ENCODE measurements at places on chromosomes 13 and 19.

DNA sequence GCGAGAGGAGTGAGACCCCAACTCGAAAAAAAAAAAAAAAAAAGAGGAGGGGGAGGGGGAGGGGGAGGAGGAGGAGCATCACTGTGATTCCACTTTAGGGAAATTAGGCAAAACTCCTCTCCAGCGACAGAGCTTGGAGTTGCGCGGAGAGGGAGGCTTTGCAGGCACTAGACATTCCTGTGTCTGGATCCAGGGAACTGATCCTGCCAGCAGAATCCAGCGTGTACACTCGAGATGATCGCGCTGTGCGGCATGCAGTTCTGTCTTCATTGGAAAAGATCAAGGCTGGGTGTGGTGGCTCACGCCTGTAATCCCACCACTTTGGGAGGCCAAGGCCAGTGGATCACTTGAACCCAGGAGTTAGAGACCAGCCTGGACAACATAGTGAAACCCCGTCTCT is 29.6 kb upstream of the KLF2 start:
- DNase-seq = no peak

DNA sequence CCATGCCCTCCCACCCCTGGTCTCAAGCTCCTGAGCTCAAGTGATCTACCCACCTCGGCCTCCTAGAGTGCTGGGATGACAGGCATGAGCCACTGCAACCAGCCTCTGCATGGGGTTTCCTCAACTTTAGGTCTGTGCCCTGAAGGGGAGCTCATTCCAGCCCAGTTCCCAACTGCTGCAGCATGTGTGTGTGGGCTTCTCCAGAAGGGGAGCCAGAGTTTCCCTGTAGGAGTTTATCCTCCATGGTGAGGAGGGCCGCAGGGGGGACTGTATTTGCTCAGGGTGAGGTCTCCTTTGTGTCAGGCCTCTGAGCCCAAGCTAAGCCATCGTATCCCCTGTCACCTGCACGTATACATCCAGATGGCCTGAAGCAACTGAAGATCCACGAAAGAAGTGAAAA is 11.3 kb upstream of the ZNF808 start:
- DNase-seq = no peak

GRCh38 chr13:32829269-32829668 is 187.0 kb upstream of the KL start:
- DNase-seq = no peak

DNA sequence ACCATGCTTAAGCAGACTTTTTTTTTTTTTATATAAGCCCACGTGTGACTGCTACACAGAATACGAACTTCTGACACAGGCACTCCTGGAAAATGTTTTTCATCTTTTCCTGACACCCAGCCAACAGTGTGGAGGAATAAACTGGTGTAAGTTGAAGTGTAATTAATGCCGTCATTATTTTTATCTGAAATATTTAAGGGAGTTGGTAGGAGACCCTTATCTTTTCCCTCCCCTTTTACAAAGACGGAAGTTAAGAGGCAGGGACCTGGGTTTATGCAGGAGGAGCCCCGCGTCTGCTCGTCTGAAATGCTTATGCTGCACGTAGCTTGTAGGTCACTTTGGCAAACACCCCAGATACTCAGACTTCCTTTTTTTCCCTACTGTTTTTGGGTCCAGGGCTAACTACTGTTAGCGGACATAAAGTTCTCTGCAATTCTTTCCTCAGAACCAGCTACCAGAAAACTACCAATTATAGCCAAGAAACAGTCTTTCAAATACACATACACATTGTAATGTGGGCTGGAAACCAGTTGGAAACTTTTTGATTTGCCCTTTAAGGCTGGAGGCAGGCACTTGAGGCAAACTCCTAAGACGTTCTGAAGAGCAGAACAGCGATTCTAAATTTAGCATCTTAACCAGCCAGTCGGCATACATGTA is 50.8 kb downstream of the EFNB2 start:
- DNase-seq = no peak

DNA sequence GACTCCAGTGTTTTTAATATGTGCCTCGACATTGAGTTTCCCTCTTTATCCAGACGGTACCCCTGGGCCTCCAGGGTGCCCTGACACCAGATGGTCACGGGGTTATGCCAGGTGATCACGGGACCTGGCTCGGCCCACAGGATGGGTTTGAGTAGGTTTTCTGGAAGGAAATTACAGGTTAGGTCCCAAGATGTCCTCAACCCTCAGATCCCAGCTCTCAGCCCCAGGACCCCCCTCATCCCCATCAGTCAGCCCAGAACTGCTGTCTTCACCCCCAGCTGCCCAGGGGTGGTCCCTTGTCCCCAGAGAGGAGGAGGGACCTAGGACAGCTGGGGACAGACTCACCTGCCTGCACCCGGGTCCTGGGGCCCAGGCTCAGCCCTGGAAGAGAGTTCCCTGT is 441 bp downstream of the LILRA4 start:
- DNase-seq = no peak

- no peak for DNase-seq
Observed at GRCh38 chr13:111666164-111666776, 345.8 kb downstream of the TEX29 start.

DNA sequence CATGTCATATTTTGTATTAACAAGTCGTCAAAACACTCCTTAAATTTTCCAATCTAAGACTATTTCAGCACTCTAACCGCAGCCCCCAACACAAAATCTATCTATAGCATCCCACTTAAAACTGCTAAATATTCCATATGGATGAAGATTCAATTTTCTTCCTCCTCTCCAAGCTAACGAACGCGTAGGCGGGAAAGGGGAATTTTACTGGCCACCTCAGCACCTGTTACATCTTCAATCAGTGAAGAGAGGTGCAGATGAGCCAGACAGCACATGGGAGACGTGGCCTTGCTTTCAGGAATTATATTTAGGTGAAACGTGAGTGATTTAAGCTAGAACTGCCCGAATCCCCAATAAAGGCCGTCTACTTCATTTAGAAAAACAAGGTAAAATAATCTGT is 1.1 kb downstream of the RBM26 start:
- DNase-seq = no peak

GRCh38 chr19:6318772-6319171 is 14.6 kb downstream of the ACER1 start:
- DNase-seq = no peak

GRCh38 chr19:4376028-4376670 is 24.2 kb downstream of the SH3GL1 start:
- DNase-seq = no peak

DNA sequence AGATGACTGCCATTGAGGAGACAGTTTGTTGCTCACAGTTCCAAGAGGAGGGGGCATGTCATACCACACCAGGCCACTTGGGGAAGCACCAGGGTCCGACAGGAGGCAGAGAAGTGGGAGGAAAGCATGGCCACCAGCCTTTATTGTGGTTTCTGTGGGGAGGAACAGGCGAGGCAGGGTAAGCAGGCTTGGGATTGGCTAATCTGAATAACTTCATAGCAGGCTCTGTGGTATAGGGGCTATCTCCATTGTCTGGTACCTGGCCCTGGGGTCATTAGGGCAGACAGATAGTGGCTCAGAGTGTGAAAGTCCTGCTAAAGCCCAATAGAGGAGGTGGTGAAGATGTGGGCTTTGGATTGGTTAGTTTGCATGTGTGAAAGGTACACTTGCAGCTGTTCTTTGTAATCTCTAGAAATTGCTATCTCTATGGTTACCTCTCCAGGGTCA is 35.5 kb downstream of the CBY2 start:
- DNase-seq = no peak

GRCh38 chr19:34408411-34408810 is 4.2 kb downstream of the PDCD2L start:
- DNase-seq = no peak

DNA sequence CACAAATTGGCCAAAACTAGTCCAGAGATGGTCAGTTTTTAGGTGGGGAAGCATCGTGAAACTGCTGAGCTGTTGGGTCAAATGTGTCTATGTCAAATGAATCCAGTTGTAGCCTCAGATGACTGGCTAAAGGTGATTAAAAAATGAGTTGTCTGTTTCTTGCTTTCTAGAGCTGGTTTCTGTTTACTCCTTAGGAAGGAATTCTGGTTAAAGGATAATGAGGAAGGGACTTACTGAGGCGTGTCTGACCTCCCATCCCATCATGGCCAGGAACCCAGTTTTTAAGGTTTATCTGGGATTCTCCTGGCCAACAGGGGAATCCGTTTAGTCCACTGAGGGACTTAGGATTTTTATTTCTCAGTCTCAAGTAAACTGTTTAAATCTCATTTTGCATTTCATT is 256.5 kb downstream of the UQCRFS1 start:
- DNase-seq = no peak

DNA sequence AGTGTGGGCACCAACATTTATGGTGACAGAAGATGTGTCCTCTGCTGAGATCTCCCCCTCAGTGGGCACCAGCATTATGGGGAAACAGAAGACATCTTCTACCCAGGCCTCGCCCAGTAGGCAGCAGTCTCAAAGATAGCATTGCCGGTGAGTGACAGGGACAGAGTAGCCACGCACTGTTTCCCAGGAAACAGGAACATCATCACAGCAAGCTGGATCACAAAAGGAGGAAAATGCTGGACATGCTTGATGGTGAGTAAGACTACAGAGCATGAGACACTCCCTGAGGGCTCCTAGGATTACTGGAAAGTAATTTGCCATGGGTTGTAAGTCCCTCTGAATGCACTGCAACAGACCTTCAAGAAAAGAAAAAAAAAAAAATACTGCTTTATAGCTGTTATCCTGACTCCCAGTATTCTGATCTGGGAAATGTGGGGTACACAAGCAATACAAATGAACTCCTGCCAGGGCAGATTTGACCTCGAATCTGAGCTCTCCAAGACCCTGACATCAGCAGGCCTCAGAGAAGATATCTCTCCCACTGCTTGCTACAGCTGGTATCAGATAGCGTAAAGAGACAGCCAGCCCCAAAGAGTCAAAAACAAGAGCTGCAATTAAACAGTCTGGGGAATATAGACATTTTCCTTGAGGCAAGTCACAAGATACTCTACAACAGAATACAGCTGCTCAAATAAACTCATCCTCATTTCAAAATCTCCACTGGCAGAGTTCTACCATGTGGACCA is 180.4 kb downstream of the RBM26 start:
- no peak for DNase-seq

GRCh38 chr19:39237200-39238184 is 7.3 kb downstream of the IFNL3 start:
- DNase-seq = no peak

DNA sequence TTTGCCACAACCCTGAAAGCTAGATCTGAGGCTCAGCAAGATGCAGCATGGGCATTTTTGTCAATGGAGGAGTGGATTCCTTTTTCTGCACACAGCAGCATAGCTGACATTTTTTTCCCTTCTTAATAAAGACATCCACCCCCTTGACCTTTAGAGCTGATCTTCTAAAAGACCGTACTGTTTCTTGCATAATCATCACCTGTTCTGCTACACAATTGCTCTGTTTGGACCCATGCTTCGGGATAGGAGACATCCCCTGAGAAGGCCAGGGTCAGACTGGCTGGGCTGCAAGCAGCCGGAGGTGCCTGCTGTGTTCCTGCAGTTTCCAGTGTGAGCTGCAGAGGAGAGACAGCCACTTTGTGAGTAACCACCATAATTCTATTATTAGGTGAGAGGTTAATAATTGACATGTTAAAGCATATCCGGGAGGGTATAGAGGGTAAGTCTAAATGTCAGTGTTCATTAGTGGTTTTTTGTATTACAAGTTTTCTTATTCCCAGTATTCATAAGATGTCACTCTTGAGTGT is 108.5 kb upstream of the C1QTNF9B start:
- no peak for DNase-seq

DNA sequence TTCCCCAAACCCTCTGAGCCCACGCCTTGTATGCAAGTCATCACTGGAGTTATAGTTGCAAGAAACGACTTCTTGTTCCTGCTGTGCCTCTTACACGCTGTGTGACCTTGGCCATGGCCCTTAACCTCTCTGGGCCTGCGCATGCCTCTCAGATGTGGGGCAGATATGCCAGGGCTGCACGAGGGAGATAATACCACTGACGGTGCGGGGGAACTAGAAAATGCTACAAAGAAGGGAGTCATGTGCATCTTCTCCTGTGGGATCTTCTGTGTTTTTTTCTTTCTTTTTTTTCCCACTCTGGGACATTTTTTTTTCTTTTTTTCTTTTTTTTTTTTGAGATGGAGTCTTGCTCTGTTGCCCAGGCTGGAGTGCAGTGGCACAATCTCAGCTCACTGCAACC is 4.3 kb upstream of the SAMD1 start:
- no peak for DNase-seq

GRCh38 chr13:55007681-55008080 is 1979.1 kb downstream of the OLFM4 start:
- no peak for DNase-seq

GRCh38 chr19:14432791-14433553 is at the start of gene PKN1:
TSS of gene PKN1 (plus strand) at chr19:14433306. CDS start at chr19:14433522, 216 bp downstream.
- no peak for DNase-seq

GRCh38 chr13:103451656-103452055 is 385.4 kb upstream of the SLC10A2 start:
- no peak for DNase-seq

DNA sequence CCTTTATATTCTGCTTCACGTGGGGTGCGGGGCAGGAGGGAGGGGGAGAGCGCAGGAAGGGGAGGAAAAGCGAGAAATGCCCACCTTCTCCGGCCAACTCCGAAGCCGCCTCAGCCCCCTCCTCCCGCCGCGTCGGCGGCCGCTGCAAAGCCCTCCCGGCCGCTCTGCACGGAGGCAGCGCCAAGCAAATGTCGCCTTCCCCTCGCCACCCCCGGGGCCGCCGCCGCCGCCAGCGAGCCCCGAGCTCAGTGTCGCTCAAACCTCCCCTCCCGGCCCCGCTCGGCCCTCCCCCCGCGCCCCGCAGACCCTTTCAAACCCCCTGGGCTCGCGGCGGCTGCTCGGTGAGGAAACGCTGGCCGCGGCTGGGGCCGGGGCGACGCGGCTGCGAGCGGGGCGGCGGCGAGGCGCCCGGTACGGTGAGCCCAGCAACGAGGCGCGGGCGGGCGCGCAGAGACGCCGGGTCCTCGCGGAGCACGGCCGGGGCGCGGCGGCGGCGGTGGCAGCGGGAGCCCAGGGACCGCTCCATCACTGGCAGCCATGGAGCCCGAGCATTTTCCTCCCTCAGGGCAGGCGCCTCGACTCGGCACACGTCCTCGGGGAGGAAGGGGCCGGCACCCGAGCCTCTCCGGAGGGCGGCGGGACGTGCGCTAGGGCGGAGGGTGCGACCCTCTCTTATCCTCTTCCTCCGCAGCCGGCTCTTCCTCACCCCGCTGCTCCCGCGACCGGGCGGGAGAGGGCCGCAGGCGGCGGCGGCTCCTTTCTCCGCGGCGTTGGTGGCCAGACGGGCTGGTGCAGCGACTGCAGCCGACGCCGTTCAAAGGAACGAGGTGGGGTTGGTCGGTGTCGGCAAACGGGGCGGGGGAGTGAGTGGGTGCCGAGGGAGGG is 463 bp upstream of the TSC22D1 start:
- DNase-seq = no peak
